ENCODE measurements at places on chromosomes 1 and 21.

- peak; percentile 38 for DNase-seq
Measured at GRCh38 chr1:162562470-162562828, 927 bp downstream of the UAP1 start.

- no peak for DNase-seq
Measured at GRCh38 chr1:101285922-101286570, 49.2 kb downstream of the S1PR1 start.

- DNase-seq = no peak
Measured at GRCh38 chr1:33897092-33897725, 33.3 kb downstream of the HMGB4 start.

DNA sequence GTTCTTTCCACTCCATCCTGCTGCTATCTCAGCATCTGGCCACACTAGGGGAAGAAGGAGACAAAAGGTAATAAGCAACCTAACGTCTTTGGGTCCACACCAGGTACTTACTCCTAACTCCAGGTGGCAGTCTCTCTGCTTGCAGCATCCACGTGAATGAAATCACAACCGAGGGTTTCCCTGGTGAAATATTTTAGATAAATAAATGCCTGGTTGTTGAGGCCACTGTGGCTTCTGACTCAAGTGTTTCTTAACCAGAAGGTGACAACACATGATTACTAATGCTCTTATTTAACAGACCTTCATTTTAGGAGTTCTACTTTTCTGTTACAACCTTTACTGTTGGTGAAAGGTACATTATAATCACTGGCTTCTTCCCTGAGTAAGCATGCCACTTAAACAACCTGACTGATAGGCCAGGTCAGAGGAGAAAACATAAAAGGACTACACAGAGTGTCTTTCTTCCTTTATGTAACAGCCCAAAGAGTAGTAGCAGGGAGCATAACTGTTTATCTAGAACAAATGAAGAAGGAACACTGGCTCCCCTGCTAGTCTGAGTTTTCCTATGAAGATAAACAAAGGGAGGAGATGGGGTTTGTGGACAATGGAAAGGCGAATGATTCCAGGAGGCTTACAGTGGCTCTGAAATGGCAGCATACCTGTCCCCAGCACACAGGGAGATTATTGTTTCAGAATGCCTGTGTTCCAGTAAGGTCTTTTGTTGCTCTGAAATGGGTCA is 59.9 kb downstream of the SYT6 start:
- DNase-seq = no peak

GRCh38 chr1:180181996-180182642 is 27.4 kb downstream of the QSOX1 start:
- DNase-seq = no peak

- DNase-seq = no peak
Measured at GRCh38 chr1:179968284-179968993, 13.8 kb downstream of the CEP350 start.

GRCh38 chr1:37794372-37795339 is 1.0 kb downstream of the MANEAL start:
- DNase-seq = peak; percentile 23
